ENCODE measurements at places on chromosomes 16 and 17. TPM values are rescaled to one million over a fixed set of nuclear protein-coding genes. Genes with fewer than 3 reads are reported as not detected.

EVI2A gene
- 3.7 TPM for total RNA-seq

MFAP4 gene
- 18.0 TPM for total RNA-seq

MYH11 gene
- total RNA-seq, result 8.5 TPM

CTNS gene
- 14.2 TPM for total RNA-seq

GRCh38 chr17:64386412-64387144 lies 4.1 kb downstream of the PECAM1 start:
- no peak for DNase-seq

DNA sequence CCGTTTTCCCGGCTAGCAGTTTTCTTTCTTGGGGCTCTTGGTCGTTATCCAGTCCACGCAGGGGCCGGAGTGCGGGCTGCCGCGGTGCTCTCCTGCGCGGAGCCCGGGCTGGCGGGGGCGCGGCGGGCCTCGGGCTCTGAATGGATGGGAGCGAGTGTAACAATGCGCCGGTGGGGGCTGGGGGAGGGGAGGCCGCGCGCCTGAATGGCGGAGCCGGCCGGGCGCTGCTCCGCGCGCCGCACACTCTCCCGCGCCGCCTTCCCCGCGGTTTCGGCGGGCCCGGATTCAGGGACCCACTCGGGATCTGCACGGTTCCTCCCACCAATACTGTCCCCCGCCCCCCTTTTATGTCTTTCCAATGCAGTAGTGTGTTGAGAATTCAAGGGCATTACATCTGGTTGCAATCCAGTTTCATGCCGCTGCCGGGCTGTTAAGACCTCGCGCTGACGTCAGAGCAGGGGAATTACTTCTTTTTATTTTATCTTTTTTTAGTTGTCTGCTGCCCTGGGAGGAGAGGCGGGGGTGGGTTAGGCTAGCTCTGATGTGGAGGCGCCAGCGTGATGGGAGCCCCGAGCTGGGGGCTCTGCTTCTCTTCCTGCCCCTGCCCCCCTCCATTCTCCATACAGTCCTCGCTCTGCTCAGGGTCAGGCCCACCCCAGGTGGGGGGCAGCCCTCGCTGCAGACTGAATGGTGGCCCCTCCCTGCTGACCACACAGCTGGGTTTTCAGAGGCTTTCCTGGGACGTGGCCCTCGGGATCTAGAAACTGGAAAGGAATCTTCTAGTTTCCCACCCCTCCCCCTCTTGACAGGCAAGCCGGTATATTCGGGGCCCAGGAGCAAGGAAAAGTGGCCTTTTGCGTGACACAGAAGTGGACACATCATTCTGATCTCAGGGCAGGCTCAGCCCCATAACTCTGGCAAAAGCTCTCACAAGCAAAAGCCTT lies 1.8 kb downstream of the RAI1 start:
- peak; percentile 80 for DNase-seq

DNA sequence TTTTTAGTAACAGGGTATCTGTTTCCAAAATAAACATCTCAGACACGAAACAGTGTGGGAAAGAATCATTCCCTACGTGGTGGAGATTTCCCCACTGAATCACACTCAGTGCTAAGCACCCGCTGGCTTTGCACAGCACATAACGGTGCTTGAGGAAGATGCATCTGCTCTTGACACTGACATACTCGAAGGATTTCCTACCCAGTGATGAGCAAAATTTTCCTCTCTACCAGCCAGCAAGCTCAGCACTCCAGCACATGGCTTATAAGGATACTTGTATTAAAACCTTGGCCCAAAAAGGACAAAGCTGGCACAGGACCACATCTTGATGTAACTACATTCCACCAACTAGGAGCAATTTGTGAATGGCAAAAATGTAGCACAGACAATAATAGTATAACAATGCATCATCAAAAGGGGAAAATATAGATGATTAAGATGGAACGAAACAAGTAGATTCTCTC lies 59.0 kb downstream of the ANKFY1 start:
- no peak for DNase-seq

DNA sequence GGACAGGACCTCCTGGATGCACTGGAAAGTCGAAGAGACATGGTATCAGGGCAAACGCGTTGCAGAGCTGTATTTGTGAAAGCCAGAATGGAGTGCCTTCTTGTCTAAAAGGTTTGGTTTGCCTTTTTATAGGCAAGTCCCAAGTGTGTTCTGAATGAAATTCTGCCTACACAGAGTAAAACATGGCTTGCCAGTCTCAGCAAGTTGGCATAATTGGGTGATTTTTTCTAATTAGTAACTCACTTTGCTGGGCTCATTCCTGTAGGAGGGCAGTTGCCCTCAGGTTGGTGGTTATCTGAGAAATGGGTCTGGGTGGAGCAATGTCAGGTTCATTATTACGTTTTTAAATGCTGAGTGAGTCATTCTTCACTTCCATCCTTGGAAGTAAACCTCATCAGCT lies at the start of gene KRT25:
TSS of gene KRT25 (minus strand) at position 101 of the 400 bp plus-strand sequence. CDS start at position 41, 60 bp downstream.
- DNase-seq, result no peak

DNA sequence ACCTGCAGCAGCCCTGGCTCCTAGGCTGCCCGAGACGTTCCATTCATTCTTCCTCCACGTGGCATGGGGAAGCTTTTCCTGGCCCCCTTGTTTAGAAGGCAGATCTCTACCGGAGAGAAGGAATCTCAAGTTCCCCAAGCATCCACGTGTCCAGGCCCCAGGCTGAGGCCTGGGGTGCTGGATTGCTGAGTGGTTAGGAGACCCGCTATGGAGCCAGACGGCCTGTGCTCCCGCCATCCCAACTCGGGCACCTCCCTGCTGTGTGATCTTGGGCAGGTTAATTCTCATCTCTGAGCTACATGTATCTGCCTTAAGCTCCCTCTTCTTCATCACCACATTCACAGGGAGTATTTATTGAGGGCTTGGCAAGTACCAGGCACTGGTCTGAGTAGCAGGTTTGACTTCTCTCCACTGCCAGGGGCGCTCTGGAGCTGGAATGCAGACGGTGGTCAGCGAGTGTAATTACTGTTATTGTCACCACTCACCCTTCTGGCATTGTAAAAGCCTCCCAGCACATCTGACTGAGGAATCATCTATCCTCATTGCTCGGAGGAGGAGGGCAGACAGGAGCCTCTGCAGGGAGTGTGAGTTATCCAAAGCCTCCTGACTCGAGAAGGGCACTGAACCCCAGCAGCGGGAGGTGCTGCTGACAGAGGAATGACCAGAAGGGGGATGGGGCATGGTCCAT lies 1.1 kb upstream of the ADGRG1 start:
- peak; percentile 31 for DNase-seq

- DNase-seq, result peak; percentile 44
These were observed 30.3 kb upstream of the CDC42EP4 start for GRCh38 chr17:73342050-73342522.

DNA sequence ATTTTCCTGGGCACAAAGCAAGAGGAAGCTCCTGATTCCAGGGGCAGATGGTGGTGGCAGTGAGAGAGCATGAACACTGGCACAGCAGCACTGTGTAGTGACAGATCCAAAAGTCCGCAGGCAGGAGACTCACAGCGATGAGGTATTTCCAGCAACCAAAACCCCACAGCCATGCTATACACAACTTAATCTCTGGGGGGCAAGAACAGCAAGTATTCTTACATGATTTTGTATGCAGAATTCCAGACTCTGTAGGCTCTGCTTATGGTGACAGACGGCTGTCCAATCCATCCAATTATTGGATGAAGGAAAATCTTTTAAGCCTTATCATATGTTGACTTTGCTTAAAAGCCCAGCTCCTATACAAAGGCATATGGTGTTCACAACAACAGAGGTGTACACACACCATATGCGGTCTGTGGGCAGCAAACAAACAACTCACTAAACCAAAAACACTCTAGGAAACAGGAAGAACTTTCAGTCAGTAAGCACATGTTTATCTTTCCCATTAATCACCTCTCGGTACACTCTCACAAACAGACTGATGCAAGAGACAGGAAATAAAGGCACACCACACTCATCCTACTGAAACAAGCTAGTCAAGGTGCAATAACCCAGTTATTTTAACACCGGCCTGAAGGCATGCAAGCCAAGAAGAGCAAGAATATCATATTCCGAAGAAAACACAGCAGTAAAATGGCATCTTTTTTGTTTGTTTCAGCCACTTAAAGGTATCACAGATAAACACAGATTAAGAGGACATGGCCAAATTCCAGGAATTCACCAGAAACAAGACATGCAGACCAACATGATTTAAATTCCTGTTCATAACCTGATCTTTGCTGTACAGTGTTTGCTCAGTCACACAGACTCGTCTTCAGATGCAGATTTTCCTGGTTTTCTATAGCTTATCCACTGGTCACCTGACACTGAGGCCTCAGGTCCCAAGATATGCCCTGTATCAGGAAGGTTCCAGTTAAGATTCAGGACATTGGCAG lies 47.8 kb downstream of the ERN1 start:
- DNase-seq, result no peak

DNA sequence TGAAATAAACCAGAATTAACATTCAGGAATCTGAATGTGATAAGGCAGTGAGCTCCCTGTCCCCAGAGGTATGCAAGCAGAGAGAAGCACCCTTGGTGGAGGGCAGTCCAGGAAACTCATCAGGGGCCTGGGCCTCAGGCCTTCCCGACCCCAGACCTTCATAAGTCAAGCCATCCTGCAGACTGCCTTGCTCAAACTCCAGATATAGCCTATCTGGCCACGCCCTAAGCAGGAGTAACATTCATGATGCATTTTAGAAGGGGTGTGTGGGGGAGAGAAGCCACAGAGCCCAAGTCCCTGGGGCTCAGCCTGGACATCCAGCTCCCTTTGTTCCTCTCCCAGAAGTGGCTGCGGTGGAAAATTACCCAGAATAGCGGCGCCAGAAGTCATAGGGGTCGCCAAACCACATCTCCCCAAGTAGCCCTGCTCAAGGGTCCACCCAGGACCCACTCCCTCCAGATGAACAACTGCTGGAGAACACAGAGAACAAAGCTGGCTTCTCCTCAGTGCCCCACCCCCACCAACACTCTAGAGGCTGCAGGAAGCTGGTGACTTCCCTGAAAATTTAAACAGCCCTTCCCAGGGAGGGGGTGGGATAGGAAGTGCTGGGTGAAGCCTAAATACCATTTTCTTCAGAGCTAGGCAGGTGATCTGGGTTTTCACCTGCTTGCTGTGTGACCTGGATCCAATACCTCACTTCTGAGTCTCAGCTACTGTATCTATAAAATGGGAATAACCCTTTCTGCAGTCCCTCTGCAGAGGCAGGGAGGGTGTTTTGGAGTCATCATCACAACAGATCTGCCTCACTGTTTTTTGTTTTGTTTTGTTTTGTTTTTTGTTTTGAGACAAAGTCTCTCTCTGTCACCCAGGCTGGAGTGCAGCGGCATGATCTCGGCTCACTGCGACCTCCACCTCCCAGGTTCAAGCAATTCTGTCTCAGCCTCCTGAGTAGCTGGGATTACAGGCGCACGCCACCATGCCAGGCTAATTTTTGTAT lies 1.5 kb upstream of the SREBF1 start:
- peak; percentile 33 for DNase-seq

- DNase-seq, result no peak
These were observed 32.6 kb downstream of the SCPEP1 start for GRCh38 chr17:57010487-57010886.

GRCh38 chr16:53775821-53776431 lies 72.0 kb downstream of the FTO start:
- peak; percentile 40 for DNase-seq

DNA sequence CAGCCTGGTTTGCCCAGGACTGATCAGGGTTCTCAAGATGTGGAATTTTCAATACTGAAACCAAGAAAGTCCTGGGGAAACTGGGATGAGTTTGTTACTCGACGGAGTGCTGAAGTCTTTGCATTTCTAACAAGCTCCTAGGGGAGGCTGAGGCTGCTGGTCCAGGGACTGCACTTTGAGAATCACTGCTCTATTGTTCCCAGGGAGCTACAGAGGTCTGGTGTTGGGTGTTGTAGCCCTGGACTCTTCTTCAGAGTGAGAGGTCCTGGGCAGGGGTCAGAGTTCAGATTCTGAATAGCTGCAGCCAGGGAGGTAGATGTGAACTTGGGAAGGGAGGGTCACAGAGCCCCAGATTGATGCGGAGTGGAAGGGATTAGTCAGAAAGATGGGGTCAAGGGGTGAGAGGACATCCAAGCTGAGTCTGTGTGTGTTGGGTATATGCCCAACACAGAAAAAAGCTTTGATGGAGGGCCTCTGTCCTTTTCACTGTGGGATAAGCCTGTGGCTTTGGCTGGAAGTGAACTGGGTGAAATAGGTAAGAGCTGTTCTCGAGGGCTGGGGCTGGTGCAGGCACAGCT lies 14.1 kb downstream of the TMEM238L start:
- no peak for DNase-seq

- DNase-seq, result no peak
These were observed 363.9 kb downstream of the SEC14L1 start for GRCh38 chr17:77504652-77505155.

DNA sequence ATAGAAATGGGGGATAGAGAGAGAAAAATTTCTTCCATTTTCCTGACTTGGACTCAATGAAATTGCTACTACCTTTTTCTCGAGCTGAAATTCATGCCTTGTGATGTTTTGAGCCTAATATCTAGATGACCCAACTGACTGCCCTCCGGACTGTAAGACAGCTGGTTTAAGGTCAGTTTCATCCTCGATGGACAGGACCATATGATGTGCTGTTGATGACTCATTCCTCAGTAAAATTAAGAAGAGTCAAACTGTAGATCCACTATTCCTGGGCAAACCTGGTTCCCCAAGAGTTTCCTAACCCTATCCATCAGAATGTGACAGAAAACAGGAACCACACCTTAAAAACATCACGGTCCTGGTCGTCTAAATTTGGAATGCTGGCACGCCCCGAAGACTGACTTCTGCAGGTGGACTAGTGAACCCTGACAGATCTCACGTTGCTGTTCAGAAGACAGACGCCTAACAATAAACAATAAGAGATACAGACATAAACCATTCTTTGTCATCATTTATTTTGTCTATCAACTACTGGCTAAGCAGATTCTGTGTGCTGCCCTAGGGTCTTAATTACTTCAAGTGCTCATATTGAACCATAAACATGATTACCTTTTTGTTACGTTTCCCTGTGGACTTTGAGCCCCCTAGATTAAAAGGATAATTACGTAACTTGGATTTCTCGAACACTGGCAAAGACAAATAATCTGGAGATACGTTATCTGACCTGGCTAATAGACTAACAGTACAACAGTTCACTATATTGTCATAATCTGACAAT lies 45.1 kb upstream of the NOS2 start:
- no peak for DNase-seq

- peak; percentile 79 for DNase-seq
These were observed 429 bp downstream of the KIF1C start for GRCh38 chr17:4998027-4998731.
